ENCODE measurements at places on chromosomes 1 and 21. TPM values are rescaled to one million over a fixed set of nuclear protein-coding genes. Genes with fewer than 3 reads are reported as not detected.

Gene AGMAT
- total RNA-seq: 3.5 TPM

Gene NHLH1
- 0.39 TPM for total RNA-seq

Gene FBLIM1
- not detected for total RNA-seq

Gene GUCA2A
- total RNA-seq: not detected

GRCh38 chr1:232212253-232212652 is 417.7 kb downstream of the SIPA1L2 start:
- no peak for DNase-seq

GRCh38 chr1:156970017-156970416 is 49.6 kb downstream of the LRRC71 start:
- no peak for DNase-seq

DNA sequence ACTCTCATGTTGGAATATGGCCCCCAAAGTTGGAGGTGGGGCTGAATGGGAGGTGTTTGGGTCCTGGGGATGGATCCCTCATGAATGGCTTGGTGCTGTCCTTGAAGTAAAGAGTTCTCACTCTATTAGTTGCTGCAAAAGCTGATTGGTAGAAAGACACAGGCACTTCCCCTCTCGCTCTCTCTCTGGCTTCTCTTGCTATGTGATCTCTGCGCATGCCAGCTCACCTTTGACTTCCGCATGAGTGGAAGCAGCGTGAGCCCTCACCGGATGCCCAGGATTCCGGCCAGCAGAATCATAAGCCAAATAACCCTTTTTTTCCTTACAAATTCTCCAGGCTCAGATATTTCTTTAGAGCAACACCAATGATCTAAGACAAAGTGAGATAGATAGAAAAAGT is 20.9 kb upstream of the CCSAP start:
- DNase-seq: no peak

GRCh38 chr1:185533596-185533995 is 200.6 kb upstream of the HMCN1 start:
- DNase-seq: no peak

GRCh38 chr1:35120458-35121133 is 41.4 kb downstream of the ZMYM1 start:
- DNase-seq: peak; percentile 12

- DNase-seq: no peak
Measured at GRCh38 chr1:71526824-71527223, 446.0 kb upstream of the ZRANB2 start.

DNA sequence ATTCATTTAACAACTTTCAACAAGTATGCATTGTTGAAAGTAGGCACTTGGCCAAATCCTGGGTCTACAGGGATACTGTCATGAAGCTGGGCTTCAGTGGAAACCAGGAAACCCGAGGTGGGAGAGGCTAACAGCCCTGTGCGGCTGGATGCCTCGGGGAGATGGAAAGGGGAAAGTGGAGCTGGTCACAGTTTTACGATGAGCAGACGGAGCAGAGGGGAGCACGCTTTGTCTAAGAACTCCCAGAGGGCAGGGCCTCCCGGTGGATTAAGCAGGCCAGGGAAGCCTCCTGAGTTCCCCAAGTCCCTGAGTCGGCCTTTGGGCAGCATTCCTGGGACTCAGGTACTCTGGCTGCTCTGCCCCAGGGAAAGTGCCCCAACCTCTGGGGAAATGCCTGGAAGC is 23.8 kb downstream of the STUM start:
- no peak for DNase-seq

- DNase-seq: no peak
Measured at GRCh38 chr1:241022366-241022765, 334.6 kb downstream of the RGS7 start.
